ENCODE measurements at places on chromosomes 3 and 15. TPM values are rescaled to one million over a fixed set of nuclear protein-coding genes. Genes with fewer than 3 reads are reported as not detected.

DNA sequence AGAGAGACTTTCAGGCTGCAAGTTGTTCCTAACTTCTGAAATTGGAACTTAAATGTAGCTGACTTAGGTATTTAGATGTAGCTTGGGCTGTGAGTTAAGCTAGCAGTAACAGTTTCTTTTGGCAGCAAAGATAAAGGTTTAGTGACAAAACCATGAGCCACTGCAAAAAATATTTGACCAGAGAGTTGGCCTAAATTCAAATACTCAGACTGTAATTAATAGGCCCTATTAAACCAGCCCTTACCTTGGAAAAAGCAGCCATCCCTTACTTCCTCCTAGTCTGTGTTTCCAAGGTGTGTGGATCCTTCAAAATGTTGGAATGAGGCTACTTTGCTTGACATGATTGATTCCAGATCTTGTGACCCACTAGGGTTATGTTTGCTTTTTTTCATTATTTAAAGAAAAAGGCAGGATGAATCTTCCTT is 8.2 kb downstream of the TPM1 start:
- no peak for DNase-seq

- DNase-seq = no peak
Observed at GRCh38 chr3:64343689-64344430, 118.6 kb upstream of the PRICKLE2 start.

DNA sequence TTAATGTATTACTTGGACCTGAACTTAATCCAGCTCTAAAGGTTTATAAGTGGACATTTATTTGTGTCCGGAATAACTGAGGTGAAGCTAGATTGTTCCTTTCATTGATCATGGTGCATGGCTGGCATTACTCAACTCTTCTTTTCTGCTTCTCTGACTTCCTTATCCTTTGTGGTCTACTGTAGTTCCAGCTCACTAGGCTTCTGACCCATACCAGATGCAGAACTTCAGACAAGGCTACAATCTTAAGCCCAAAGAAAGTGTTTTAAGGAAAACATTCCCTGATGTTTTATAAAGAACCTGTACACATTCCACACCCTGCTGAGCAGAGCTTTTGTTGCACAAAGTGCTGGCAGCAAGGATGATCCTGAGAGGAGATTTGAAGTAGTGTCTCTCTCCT is 250.8 kb upstream of the TGFBR2 start:
- no peak for DNase-seq

Gene WDR93
- total RNA-seq = not detected

Gene ST3GAL6
- total RNA-seq = 0.44 TPM

DNA sequence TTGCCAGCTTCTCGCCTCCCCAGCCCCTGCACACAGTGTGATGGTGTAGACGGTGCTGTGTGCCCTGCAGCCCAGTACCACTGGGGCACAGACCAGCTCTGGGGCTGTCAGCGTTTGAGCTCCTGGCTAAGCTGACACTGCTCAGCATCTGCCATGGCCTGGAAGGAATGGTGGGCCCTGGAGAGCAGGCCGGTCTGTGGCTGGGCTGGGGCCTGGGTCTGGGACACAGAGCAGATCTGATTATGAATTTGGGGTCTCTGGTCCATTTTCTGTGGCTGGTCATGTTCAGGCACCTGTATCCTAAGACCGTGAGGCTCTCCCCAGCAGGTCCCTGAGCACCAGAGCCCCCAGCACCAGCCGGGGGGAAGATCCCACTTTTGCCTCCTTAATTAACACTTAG is 34.7 kb downstream of the HCN4 start:
- DNase-seq = no peak

- DNase-seq = no peak
Observed at GRCh38 chr3:187551416-187551815, 118.8 kb downstream of the SST start.

GRCh38 chr3:121515313-121515712 is 30.5 kb downstream of the POLQ start:
- DNase-seq = no peak

Gene GOLGA6D
- total RNA-seq = not detected

DNA sequence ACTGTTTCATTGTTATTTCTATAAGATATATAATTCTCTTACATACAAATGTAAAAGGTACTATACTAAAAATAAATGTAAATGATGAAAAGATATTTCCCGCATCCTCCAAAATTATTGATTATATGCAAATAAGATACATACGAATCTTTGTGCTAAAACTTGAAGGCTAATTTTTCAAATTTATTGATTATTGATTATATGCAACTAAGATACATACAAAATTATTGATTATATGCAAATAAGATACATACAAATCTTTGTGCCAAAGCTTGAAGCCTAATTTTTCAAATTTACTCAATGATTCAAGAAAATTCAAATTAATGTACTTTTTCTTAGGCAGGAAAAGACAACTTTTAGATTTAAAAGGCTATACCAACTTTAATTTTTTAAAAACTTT is 319.8 kb downstream of the TBC1D5 start:
- no peak for DNase-seq

DNA sequence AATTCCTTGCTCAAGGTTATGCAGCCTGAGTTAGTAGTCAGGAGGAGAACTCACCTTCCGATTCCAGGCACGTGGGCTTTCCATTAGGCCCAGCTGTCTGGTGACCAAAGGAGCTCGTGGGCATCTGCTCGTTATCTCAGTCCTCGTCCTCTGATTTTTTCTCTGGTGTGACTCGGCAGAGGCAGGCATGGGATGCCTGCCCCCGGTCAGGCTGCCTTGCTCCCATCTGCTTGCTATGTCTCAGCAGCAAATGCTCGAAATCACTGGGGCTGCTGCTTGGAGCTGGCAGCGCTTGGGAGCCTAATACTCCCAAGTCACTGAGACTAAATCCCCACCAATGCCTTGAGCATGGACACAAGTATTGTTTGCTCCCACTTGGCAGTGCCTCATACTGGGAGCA is 84.5 kb upstream of the NMNAT3 start:
- no peak for DNase-seq

DNA sequence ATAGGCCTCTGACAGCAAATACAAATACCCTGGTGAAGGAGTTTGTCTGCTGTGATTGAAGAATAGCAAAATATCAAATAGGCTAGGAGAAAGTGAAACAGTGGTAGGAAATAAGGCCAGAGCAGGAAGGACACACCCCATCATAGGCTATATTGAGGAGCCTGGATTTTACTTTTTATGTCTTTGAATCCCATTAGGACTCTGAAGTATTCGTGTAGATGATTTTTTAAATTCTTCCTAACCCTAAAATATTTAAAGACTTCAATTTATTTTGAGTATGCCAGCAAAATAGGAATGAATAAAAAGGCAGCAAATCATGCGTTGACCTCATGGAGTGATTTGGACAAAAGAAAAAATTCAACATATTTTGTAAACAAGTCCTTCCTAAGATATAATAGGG is 562.8 kb downstream of the NAALADL2 start:
- DNase-seq = no peak

GRCh38 chr3:65503776-65504175 is 534.9 kb downstream of the MAGI1 start:
- no peak for DNase-seq

- no peak for DNase-seq
Observed at GRCh38 chr3:112101916-112102315, 15.7 kb downstream of the C3orf52 start.

- DNase-seq = no peak
Observed at GRCh38 chr3:54093491-54094248, 28.7 kb upstream of the CACNA2D3 start.

GRCh38 chr3:134249935-134250716 is 533 bp downstream of the RYK start:
- peak; percentile 20 for DNase-seq

Gene MAGEL2
- total RNA-seq = not detected
